ENCODE measurements at places on chromosomes 16 and 17.

- peak; percentile 19 for DNase-seq
Measured at GRCh38 chr16:58393138-58393504, 850 bp downstream of the GINS3 start.

- no peak for DNase-seq
Measured at GRCh38 chr16:28845761-28846079, 428 bp downstream of the TUFM start.

DNA sequence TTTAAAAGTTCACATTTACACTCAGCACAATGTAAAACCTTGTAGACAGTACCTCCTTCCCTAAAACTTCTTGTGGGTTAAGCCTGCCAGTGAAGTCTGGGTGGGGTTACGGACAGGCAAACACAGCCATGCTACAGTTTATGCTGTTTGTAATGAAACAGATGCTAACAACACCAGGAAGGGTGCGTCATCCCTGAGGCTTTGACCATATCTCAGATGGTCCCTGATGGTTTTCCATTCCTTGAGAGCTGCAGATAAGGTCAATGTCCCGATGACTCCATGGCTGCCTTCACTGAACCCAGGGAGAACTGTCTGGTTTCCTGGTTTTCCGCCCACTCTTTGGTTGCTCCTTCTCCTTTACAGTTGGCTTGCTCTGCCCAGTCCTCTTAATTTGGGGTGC is 29.1 kb downstream of the GAS7 start:
- no peak for DNase-seq

DNA sequence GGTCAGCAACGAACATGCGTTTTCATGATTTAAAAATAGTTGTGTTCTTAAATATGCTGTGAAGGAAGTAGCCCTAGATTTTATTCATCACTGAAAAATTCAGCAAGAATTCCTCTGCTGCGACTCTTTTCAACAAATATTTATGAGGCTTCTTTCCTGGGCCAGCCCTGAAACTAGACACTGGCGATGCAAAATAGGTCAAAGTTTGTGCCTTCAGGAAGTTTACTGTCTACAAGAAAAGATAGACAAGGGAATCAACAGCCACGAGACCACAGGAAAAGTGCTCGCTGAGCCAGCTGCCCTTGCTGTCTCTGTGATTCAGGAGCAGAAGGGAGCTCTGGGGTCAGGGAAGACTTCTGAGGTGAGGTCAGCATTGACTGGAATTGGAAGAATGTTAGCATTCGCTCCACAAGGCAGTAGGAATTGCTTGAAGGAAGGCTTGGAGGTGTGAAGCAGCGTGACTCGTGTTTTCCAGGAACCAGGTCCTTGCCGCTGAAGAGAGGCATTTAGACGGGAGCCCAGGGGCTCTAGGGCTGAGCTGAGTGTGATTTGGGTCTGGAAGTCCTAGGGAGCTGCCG is 1.9 kb upstream of the RPL26 start:
- peak; percentile 100 for DNase-seq

- peak; percentile 97 for DNase-seq
Measured at GRCh38 chr17:47941246-47942095, at the start of gene PNPO. TSS of gene PNPO (plus strand) at chr17:47941571. CDS start at chr17:47941676, 105 bp downstream.

DNA sequence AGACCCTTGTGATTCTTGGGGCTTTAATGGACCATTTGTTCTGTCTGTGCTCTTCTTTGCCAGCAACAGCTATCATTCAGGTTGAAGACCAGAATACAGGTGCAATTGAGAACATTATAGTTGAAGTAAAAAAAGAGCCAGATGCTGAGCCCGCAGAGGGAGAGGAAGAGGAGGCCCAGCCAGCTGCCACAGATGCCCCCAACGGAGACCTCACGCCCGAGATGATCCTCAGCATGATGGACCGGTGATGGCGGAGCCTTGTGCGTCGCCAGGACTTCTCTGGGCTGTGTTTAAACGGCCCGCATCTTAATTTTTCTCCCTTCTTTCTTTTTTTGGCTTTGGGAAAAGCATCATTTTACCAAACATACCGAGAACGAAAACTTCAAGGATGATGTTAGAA is 7.3 kb upstream of the CARMIL2 start:
- DNase-seq = no peak

DNA sequence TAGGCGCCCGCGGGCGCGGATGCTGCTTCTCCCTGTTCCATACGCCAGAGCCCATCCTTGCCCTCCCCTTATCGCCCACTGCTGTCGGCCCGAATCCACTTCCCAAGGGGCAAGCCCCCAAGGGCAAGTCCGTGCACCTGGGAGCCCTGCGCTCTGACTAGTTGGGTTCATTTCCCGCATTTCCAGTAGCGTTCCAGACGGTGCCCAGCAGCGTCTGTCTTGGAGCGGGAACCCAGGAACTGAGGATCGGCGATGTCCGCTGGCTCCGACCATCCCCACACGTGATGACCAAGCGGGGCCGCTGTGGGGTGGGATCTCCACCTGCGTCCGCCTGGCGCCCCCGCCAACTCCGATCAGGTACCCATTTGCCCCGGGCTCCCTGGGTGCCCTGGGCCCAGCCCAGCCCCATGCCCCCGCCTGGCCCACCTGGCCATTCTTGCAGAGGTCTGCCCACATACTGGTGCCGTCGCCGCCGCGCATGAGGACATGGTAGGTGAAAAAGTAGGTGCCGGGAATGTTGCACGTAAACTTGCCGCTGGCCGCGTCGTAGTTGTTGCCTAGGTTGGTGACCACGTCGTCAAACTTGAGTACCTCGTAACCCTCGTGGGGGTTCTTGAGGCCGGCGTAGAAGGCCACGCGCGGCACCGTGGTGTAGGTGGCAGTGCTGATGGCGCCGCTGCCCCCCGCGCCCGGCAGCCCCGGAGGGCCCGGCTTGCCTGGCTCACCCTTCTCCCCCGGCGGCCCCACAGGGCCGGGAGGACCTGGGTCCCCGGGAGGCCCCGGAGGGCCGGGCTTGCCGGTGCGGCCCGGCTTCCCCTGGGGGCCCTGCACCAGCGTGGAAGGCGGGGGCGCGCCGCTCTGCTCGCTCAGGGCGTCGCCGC is 837 bp downstream of the C1QL1 start:
- DNase-seq = no peak

GRCh38 chr16:54073356-54073755 is 213.2 kb downstream of the IRX3 start:
- no peak for DNase-seq

DNA sequence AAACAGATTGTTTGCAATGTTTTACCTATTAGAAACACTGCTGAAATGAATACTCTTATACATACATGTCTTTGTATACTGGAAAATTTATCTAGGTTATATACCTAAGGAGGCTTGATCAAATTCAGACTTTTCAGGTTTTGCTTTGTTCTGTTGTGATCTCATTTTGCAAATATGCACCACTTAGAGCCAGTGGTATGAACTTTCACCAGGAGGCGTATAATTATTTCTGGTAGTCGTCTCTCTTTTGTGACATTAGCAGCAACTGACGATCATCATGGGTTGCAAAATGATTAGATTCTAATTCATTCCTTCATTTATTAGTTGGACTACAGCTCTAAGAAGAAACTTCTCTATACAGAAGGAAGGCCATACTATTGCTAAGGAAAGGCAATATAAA is 26.9 kb downstream of the AP1G1 start:
- peak; percentile 22 for DNase-seq

GRCh38 chr17:79000396-79001189 is 9.0 kb downstream of the CANT1 start:
- DNase-seq = no peak

GRCh38 chr16:85625053-85625452 is 11.9 kb downstream of the GSE1 start:
- no peak for DNase-seq

DNA sequence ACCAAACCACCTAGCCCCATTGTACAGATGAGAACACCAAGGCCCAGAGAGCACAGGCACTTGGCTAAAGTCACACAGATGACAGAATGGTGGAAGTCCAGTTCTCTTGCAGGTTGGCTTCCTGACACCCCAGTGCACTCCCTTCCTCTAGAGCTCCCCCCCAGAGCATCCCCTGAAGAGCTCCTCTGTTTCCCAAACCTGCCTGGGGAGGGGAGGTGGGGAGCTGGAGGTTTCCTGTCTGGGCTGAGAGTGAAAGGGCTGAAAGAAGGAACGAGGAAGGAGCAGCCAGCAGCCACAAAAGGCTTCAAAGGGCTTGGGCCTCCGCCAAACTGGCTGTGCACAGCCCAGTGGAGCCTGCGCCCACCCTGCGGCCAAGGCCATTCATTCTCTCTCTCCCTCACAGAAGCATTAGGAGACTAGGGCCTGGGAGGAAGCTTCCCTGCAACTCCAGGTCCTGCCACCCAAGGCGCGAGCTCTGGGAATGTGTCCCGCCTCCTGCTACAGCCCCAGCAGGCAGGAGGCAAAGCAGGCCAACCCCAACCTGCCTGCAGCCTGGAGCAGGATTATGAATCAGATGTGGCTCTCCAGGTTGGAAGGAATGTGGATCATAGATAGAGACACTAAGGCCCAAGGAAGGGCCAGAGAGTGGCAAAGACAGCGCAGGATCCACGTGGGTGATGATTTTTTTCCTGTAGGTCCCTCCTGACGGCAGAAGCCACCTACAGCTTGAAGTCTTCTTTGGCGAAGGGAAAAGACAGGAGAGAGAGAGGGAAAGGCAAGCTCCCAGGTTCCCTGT is 913 bp downstream of the SLC13A5 start:
- peak; percentile 91 for DNase-seq

- no peak for DNase-seq
Measured at GRCh38 chr16:769934-770333, 9.4 kb downstream of the MSLN start.

DNA sequence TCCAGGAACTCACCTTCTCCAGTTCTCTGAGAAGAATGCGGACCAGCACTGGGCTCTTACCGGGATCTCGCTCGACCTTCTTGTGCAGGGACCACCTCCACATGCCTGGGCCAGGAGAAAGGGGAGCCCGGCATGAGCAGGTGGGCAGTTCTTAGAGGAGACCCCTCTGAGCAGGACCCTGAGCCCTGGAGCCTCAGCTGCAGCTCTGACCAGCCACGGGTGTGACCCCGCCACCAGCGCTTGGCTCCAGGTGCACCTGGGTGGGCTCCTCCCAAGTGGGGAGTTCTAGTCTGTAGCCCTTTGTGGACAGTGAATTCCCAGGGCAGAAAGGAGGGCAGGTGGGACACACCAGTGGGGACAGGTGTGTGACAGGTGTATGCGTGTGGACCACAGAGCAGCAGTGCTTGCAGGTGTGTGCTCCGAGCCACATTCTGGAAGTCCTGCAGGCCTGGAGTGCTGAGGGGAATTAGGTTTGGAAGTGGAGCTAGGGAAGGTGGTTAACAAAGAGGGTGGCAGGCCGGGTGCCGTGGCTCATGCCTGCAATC is 28.9 kb downstream of the PIK3R6 start:
- DNase-seq = no peak

DNA sequence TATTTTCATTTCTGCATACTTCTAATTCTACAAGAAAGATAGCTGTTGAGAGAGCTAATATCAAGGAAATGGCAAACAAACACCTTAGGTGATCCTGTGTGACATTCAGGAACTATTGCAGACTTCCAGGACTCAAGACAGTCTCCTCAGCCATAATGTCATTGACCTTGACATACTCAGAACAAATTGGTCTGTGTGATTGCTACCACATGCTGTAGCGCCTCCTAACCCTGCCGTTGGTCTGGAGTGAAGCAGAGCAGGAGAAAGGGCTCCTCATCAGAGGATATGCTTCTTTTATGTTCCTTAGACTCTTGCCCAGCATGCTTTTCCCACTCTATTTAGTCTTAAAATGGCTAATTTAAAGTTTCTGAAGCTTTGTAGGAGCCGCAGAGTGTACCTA is 194.2 kb upstream of the TBX2 start:
- no peak for DNase-seq

- peak; percentile 80 for DNase-seq
Measured at GRCh38 chr17:16915752-16916556, 56.0 kb downstream of the TNFRSF13B start.

- no peak for DNase-seq
Measured at GRCh38 chr17:48586355-48587258, 3.4 kb downstream of the HOXB3 start.

GRCh38 chr17:33124871-33125551 is 133.4 kb downstream of the SPACA3 start:
- no peak for DNase-seq

DNA sequence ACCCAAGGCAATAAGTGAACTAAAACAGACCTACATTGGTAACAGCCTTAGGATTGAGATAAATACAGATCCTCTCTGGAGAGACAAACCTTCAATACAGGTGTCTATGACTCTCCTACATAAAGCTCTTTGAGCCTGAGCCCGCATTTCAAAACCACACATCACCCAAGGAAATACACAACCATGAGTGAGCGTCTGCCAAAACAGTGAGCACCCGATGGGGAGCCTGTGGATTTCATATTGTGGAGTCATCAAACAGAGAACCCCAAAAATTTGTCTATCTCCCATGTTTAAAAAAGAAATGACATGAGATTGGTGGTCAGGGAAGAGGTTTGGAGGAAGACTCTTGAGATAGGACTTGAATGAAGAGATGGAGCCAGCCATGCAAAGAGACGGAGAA is 102.2 kb upstream of the LHX1 start:
- no peak for DNase-seq

DNA sequence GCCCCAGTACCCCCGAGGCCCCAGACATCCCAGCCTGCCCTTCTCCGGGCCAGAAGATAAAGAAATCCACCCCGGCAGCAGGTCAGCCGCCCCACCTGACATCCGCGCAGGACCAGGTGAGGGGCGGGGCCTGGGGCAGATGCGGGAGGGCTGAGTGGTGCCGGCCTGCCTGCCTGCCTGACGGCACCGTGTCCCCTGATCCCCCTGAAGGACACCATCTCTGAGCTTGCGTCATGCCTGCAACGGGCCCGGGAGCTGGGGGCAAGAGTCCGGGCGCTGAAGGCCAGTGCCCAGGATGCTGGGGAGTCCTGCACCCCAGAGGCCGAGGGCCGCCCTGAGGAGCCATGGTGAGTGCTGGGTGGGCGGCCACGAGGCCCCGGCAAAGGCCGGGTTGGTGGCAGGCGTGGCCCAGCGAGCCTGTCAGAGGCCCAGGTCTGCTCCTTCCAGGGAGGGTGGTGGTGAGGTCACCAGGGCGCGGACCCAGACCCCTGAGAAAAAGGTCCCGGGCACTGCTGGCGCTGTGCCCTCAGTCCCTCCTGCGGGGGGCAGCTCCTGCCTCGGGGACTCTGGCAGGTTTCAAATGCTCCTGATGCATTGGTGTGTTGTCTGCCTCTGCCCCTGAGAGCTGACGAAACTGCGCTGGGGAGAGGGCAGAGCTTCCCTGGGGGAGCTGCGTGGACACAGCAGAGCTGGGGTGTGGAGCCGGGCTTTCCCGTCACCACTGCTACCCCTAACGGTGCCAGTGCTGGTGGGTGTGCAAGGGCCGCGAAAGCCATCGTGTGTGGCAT is 1.2 kb downstream of the CDT1 start:
- peak; percentile 55 for DNase-seq

All from mesendoderm (in vitro differentiated cells).